ENCODE measurements at places on chromosomes 12 and 14.

- DNase-seq, result no peak
Observed at GRCh38 chr12:9951026-9951675, 19.0 kb upstream of the CLEC2A start.

DNA sequence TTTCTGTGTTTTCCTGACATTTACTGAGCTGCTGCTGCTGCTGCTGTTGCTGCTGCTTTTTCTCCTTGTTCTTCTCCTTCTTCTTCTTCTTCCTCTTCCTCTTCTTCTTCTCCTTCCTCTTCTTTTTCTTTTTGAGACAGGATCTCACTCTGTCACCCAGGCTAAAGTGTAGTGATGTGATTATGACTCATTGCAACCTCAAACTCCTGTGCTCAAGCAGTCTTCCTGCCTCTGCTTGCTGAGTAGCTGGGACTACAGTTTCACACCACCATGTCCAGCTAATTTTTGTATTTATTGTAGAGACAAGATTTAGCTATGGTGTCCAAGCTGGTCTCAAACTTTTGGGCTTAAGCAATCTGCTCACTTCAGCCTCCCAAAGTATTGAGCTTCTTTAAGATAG is 95.8 kb downstream of the TMTC3 start:
- DNase-seq, result no peak

GRCh38 chr14:58054100-58054499 is 97.9 kb downstream of the ARMH4 start:
- no peak for DNase-seq

- DNase-seq, result no peak
Observed at GRCh38 chr14:99363051-99363450, 91.1 kb upstream of the BCL11B start.

GRCh38 chr12:52568111-52568510 is 5.5 kb downstream of the KRT74 start:
- no peak for DNase-seq

All from GM20000 (cell line).